Kidney glomerular epithelial cell (primary cell): ENCODE measurements at places on chromosomes 12 and 14.
A peak's percentile ranks its signal among the peaks of the same experiment; 100 is the strongest.

GRCh38 chr14:80278293-80279023 lies 67.2 kb upstream of the DIO2 start:
- no peak for DNase-seq

- no peak for DNase-seq
Observed at GRCh38 chr12:113436586-113436985, 14.4 kb downstream of the SDSL start.

DNA sequence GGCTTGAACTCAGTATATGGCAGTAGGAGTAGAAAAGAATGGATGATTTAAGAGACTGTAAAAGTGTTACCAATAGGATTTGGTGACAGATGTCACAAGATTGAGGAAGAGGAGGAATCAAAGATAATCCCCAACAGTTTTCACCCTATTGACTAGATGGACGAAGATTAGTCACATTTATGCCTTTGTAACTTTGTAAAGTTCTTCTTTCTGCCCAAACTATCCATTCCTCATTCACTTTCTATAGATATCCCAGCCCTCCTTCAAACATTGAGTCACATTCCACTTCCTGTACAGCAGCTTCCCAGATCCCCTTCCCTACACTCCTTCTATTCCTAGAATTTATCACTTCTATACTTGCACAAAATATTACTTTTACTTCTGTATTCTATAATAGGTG lies 207.9 kb downstream of the BTG1 start:
- no peak for DNase-seq

- no peak for DNase-seq
Observed at GRCh38 chr12:124762791-124763593, 100.7 kb downstream of the SCARB1 start.

DNA sequence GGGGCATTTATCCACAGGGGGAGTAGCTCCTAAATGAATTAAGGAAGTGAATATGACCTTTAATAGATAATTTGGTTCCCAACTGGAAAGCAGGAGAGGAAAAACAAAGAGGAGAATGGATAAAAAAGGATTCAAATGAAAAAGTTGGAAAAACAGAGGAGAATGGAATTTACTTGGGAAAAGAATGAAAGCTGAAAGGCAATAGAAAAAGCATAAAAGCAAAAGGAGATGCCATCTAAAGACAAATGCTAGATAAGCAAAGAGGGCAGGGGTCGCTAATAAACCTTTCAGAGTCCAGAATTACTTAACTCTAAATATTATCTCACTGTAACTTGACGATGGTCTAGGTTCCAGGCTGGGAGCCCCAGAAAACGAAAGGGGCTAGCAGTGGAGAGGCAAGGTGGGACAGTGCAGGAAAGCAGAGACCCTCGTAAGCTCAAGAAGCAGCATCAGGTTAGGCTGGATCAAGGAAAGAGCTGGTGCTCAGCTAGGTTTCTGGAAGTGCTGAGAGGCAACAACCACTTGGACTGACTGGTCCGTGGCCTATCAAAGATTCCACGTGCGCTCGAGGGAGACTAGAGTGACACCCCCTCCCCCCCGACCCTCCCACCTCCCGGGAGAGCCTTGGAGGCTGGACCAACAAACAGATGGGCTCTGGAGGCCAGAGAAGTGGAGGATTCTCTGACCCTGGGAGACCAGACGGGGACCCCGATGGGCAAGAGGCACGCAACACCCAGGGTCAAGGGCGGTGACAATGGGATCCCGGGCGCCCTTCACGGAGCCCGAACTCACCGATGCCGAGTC lies 1.2 kb downstream of the SLC2A13 start:
- no peak for DNase-seq

DNA sequence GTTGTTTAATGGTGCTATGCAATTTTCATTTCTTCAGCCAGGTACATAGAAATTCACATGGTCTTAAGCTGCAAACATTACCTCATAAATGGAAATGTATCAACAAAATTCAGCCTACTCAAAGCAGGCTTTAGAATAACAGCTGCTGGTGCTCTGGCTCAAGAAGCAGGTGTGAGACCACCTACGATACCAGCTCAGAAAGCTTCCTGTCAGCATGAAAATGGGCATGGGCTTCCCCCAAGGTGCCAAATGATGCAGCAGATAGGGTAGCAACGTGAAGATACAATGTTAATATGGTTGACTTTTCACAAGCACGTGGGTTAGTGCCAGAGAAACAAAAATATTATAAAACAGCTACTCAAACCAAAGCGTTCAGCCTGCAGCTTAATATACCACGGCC lies 343.4 kb upstream of the PRICKLE1 start:
- DNase-seq: no peak

- no peak for DNase-seq
Observed at GRCh38 chr12:97754306-97754705, 291.7 kb downstream of the RMST start.

DNA sequence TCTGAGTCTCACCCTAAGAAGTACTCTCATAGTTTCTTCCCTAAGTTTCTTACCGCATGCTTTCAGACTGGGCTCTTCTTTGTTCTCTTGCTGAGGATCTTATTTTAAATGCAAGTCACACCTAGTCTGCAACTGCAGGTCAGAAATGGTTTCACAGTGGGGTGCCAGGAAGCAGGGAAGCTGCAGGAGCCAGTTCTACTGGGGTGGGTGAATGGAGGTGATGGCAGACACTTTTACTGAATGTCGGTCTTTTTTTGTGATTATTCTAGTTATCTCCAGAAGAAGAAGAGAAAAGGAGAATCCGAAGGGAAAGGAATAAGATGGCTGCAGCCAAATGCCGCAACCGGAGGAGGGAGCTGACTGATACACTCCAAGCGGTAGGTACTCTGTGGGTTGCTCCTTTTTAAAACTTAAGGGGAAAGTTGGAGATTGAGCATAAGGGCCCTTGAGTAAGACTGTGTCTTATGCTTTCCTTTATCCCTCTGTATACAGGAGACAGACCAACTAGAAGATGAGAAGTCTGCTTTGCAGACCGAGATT lies 1.7 kb downstream of the FOS start:
- DNase-seq: no peak

DNA sequence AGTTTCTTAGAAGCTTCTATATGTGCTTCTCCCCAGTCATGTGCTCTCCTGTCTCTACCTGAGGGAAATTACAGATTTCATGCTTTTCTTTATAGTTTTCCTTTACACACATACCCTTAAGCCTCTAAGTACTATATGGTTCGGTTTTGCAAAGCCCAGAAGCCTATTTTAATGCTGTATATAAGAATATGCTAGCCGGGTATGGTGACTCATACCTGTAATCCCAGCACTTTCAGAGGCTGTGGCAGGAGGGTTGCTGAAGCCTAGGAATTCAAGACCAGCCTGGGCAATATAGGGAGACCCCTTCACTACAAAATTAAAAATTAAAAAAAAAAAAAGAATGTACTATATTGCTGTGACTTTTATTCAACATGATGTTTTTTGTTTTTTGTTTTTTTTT lies 15.4 kb downstream of the DGLUCY start:
- DNase-seq: no peak

GRCh38 chr12:95796225-95796981 lies 5.8 kb upstream of the NTN4 start:
- peak; percentile 51 for DNase-seq

DNA sequence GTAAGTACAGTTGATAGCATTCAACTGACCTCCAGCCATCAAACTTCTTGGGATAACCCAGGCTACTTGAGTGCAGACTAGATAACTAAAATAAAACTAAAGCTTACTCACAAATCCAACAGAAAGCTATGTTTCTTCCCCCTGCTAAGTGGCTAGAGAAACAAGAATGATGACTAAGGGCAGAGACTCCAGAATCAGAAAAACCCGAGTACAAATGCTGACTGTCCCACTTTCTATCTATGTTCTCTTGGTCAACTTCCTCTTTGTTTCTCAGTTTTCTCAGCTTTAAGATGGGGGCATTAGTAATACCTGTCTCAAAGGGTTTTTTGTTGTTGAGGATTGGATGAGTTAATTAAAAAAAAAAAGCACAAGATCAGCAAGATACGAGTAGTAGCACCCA lies 6.1 kb upstream of the NUAK1 start:
- no peak for DNase-seq

- DNase-seq: no peak
Observed at GRCh38 chr12:91767237-91767636, 378.4 kb downstream of the BTG1 start.

- no peak for DNase-seq
Observed at GRCh38 chr14:48129472-48129871, 454.1 kb upstream of the MDGA2 start.

GRCh38 chr14:100015251-100015655 lies 50.0 kb upstream of the EVL start:
- DNase-seq: no peak

DNA sequence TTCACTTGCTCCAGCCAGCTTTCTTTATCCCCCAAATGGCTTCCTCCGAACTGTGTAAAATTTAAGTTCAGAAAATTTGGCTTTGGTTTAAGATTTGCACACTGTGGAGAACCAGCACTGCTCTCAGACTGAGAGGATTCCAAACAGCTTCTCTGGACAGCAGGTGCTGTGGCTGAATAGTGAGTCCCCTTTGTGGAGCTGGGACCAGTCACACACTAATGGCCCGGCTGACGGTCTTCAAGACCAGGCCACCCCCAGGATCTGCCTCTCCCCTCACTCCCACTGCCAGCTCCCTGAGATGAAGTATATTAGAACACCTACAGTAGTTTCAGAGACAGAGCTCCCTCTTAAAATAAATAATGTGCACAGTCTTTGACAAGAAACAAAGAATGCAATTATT lies 267.3 kb downstream of the BCAT1 start:
- DNase-seq: no peak

DNA sequence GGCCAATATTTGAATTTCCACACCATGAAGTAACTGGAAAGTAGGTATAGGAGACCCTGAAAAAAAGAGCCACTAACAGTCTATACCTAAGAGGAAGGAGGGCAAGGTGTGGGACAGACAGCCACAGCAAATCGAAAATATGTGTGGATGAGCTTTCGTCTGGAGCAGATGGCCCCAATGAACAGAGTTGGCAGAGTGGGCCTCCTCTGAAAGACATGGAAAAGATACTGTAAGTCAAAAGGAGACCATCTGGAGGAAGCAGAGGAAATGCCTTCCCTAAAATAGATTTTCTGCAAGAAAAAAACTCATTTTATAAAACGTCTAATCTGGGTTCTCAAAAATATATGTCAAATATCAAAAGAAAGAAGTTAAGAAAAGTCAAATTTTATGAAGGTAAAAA lies 157.2 kb upstream of the PRKD1 start:
- no peak for DNase-seq

- DNase-seq: no peak
Observed at GRCh38 chr12:70664465-70664881, 27.2 kb upstream of the PTPRB start.

GRCh38 chr12:132085291-132085635 lies 58.9 kb downstream of the DDX51 start:
- no peak for DNase-seq
